ENCODE measurements at places on chromosomes 2 and 18.

DNA sequence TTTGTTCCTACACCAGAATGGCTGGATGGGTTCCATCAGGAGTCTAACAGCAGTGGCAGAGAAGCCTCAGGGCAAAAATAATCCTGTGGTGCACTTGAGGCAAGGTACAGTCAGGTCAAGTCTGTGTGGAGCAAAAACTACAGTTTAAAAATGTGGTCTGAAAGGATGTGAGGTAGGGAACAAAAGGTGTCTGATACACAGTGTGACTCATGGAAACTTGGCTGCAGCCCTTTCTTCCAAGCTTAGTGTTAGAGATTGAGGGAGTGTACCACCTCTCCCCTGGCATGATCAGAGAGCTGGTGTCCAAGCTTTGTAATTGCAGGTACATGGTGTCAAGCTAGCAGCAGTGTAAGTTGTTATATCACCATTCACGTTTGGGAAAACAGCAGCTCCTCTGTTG is 8.9 kb downstream of the ANKAR start:
- DNase-seq, result no peak

DNA sequence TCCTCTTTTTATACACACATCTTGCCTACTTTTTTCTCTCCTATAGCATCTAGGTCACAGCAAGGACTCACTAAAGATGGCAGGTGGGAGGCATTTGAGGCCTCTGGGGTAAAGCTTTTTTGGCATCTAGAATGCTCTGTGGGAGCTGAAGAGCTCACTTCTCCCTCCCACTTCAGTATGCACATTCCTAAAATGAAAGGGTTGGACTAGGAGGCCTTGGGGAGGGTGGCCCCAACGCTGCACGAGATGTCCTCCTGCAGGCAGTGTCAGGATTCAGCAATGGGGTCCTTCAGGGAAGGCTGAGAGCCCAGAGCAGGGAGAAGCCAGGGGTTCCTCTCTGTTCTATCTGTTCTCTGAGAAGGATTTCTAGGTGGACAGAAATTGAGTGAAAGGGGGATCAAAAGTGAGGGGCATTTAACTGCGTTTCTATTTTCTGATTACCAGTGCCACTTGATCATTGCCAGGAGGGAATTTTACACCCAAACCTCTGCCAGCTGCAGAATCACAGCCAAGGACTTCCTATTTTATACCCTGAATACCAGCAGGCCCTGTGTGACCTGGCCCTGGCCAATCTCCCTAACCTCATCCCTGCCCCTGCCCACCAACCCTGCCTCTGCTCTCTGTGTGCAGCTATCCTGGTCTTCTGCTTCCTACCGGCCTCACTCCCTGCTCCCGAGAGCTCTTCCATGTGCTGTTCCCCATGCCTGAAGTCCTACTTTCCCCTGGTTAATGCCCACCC is 186.2 kb downstream of the CYP26B1 start:
- DNase-seq, result no peak

DNA sequence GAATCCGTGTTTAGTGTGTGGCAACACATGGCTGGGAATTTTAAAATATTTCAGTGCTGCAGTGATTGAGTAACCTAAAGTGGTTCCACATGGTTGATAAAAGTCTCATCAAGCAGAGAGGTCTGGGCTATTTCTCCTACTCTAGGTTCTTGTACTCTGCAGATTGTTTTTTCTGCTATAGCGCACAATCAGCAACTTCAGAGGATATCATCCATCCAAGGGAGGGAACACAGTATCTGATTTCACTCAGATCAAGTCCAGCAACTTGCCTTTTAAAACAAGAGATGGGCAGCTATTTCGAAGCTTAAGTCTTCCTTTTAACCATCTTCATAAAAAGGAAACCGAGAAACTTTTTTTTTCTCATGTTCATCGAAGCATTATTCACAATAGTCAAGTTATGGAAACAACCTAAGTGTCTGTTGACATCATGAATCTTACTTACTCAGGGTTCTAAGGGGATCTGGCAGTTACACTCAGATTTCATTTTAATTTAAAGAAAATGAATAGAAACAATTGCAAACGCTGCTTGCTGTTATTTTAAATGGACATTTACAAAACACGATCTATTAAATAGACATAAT is 172.7 kb upstream of the TRIB2 start:
- DNase-seq, result no peak

GRCh38 chr2:225231900-225232299 is 167.6 kb upstream of the NYAP2 start:
- no peak for DNase-seq

GRCh38 chr2:27029051-27029450 is 3.7 kb upstream of the TMEM214 start:
- no peak for DNase-seq

GRCh38 chr2:44628297-44628696 is 266.6 kb downstream of the CAMKMT start:
- DNase-seq, result no peak

DNA sequence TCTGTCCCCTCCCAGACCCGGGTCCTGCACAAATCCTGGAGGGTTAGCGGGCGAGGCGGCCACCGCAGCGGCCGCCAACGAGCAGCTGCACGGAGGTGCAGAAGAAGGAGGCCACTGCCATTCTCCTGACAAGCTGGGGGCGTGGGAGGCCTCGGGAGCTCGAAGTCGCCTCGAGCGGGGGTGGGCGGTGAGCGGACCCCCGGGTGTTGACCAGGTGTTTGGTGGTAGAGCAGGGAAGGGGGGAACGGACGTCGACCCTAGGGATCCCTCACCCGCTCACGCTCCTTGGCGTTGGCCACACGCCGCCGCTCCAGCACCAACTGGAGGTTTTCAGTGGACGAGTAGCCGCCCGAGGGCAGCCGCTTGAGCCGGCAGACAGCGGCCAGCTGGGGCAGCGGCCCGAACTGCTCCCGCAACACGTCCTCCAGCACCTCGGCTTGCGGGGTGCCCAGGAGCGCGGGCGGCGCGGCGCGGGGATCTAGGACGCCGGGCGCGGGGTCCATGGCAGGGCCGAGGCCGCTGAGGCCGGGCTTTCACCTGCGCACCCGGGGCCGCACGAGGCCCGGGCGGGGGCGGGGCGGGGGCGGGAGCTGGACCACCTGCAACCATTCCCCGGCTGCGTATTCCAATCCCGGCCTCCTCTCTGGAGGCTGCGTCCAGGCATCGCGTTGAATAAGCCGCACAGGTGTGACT is at the start of gene FIGLA:
TSS of gene FIGLA (minus strand) at position 508 of the 693 bp plus-strand sequence. CDS start at position 503, 5 bp downstream.
- no peak for DNase-seq

- DNase-seq, result no peak
Observed at GRCh38 chr2:175914846-175915245, 87.2 kb downstream of the LNPK start.

DNA sequence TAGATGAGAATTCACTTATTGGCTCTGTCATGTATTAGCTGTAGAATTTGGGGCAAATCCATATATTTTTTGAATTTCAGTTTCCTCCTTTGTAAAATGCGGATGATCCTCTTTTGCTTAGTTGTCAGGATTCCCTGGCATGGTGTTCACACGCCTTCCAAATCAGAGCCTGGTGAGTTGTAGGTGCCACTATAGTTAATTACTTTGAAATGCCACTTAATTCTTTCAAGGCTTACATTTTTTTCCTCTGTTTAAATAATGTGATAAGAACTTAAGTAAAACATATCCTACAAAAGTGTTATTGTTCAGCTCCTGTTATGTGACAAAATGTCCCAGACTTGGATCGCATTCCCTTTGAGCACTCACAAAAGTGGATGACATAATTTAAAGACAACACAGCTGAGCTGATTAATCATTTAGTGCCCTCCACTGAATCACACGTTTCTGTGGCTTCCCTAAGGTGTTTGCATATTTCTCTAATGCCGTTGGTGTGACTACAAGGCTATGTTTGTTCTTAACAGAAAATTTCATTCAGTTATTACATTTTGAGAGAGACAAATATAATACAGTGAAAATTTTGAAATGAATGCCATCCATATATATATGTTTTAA is 471.2 kb upstream of the CHST9 start:
- DNase-seq, result no peak

DNA sequence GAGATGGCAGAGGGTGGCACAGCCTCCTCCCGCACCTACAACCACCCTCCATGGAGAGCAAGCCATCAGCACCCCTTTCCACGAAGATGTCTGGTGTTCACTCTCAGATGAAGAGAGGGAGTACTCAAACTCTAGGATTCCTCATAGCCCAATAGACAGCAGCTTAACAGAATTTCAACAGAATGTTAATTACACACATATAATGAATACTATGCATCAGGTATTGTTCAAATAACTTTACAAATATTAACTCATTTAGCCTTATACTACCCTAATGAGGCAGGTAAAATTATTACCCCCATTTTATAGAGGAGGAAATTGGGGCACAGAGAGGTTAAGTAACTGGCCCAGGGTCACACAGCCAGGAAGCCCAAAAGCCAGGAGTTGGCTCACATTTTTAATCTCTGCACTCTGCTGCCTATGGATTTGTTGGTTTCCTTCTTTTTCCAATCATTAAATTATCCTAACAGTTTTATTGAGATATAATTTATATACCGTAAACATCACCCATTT is 39.0 kb downstream of the HS1BP3 start:
- no peak for DNase-seq

GRCh38 chr2:104859766-104860450 is 6.0 kb downstream of the POU3F3 start:
- no peak for DNase-seq

DNA sequence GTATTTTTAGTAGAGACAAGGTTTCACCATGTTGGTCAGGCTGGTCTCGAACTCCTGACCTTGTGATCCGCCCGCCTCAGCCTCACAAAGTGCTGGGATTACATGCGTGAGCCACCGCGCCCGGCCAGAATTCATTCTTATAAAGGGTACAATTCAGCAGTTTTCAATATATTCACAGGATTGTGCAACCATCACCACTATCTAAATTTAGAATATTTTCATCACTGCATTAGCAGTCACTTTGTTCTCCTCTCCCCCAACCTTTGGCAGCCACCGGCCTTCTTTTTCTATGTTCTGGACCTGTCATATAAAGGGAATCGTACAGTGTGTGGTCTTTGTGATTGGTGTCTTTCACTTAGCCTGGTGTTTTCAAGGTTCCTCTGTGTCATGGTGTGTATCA is 40.7 kb downstream of the TCF7L1 start:
- DNase-seq, result no peak

GRCh38 chr2:134170294-134170693 is 83.6 kb upstream of the MGAT5 start:
- DNase-seq, result no peak

GRCh38 chr2:223469270-223470046 is 132.7 kb downstream of the SCG2 start:
- no peak for DNase-seq

GRCh38 chr2:172449911-172450550 is 22.6 kb downstream of the ITGA6 start:
- no peak for DNase-seq
